Activated naive CD4-positive, alpha-beta T cell (primary cell): ENCODE measurements at places on chromosomes 6 and 20.

DNA sequence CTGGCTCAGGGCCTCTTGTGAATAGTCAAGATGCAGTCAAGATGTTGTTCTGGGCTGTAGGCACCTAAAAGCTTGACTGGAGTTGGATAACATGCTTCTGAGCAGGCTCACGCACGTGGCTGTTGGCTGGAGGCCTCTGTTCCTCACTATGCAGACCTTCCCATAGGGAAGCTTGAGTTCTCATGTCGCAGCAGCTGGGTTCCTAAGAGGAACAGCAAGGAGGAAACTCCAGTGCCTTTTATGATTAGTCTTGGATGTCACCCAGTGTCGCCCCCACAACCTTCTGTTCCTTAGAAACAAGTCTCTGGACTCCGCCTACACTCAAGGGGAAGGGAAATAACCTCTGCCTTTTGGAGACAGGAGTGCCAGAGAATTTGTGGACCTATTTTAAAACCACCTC lies 210.7 kb downstream of the BCAS1 start:
- no peak for DNase-seq

DNA sequence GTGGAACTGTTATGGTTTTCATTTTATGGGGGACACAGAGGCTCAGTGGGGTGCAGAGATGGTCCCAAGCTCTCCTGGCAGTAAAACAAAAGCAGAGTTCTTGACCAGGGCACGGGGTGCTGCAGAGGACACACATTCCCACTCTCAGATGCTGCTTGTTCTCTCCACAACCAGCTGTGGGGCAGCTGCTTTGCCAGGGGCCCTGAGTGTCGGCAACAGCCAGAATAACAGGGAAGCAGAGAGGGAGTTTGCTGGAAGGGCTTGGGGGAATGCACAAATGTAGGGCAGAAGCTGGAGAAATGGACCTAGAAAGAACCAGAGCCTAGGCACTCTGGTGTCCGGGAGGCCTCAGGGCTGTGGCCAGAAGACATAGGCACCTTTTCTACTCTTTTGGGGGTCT lies 93.7 kb downstream of the CDH26 start:
- no peak for DNase-seq

DNA sequence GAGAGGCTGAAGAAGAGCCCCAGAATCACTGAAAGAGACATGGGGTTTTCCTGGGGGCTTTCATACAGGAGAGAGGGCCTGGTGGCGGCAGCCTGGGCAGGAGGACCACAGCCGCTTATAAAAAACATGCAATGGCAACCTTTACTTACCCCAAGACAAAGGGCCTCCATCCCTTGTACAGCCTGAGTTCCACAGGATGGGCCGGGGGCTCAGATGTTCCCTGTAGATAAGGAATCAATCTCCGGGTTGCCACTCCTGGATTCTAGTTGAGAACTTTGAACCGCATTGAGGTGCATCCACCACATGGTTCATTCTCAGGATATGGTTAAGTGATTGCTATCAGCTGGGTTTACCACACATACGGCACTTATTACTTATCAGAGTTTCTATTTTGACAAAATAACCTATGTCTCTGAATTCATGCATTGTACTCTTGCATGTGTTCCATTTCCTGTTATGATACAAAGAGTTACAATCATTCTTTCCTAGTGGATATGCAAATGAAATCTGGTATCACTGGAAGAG lies 677.6 kb downstream of the KIF16B start:
- DNase-seq: no peak

GRCh38 chr6:137980777-137981176 lies 113.7 kb downstream of the TNFAIP3 start:
- no peak for DNase-seq

- no peak for DNase-seq
These were observed 102.3 kb downstream of the ARHGAP18 start for GRCh38 chr6:129607581-129608186.

DNA sequence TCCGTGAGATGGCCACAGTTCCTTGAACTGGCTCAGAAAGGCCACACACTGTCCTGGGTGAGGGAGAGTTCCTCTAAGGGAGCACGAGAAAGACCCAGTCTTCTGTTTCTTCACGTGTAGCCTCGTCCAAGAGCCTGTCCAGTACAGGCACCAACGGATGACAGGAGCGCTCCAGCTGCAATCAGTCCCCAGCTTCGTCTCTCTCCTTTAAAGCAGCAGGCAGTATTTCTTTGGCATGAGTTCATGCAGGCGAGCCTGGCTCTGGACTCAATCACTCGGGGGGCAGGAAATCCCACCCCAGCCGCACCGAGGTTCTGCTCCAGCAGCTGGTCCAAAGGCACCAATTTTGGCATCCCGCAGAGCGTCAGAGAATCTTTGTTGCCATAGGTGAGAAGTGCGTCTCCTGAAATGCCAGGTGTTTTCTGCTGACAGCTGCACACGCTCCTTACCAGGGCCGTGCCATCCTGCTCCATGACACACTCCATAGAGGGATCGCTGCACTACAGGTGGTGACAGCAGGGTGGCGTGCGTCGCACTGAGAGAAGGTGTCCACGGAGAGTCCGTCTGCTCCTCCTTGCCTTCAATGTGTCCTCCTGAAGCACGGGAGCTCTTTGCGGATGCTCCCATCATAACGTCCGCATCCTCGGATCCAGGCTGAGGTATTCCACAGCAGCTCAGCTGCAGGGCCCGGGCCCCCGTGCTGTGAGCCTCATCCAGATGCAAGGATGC lies 59.6 kb upstream of the AFDN start:
- no peak for DNase-seq

DNA sequence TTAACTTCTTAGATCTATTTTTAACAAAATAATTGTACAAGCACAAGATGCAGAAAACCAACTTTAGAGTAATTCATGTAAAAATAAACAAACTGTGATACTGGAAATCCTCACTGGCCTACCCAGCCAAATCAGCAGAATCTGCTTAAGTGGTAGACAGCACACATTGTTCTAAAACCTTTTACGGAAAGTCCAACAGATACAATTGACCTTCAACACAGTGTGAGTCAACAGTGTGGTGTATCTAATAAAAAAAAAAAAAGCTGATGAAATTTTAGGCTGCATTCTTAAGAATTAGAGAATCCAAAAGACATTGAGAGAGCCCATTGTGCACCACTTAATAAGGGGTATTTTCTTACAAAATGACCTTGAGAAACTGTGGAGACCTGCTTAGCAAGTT lies 174.5 kb downstream of the COL21A1 start:
- DNase-seq: no peak

- no peak for DNase-seq
These were observed 144.2 kb downstream of the BTBD9 start for GRCh38 chr6:38495518-38495917.

- no peak for DNase-seq
These were observed 92.0 kb downstream of the CD40 start for GRCh38 chr20:46209930-46210671.

DNA sequence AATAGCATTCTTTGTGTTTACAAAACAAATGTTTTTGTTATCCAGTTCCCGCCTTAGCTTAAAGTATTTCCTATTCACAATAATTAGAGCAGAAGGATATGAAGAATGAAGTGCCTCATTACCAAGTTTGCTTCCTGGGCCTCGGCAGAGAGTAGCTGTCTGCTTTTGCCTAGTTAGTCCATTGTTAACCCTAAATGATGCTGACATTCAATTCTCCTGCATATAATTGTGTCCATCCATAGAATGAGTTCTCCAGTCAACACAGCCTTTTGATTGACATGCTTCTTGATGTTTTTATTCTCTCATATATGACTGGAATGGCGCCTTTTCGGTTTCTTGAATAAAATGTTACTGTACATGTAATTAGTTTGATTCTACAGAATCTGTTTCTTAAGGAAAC lies 100.9 kb downstream of the MYB start:
- no peak for DNase-seq

DNA sequence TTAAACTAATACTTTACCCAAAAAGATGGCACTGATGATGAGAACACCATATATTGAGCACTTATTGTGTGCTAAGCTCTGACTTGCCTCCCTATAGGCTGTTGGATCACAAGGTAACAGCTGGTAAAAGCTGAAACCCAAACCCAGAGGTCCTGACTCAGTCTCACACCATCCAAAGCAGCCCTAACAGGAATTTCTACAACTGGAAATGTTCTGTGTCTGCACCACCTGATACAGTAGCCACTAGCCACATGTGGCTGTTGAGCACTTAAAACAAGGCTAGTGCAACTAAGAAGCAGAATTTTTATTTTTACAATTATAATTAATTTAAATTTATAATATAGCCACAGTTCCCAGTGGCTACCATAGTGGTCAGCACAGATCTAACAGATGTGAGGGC lies 15.6 kb upstream of the MATN4 start:
- DNase-seq: no peak

- no peak for DNase-seq
These were observed 164.3 kb upstream of the RREB1 start for GRCh38 chr6:6943421-6943820.

- no peak for DNase-seq
These were observed 680.4 kb upstream of the GJE1 start for GRCh38 chr6:141452354-141452686.

DNA sequence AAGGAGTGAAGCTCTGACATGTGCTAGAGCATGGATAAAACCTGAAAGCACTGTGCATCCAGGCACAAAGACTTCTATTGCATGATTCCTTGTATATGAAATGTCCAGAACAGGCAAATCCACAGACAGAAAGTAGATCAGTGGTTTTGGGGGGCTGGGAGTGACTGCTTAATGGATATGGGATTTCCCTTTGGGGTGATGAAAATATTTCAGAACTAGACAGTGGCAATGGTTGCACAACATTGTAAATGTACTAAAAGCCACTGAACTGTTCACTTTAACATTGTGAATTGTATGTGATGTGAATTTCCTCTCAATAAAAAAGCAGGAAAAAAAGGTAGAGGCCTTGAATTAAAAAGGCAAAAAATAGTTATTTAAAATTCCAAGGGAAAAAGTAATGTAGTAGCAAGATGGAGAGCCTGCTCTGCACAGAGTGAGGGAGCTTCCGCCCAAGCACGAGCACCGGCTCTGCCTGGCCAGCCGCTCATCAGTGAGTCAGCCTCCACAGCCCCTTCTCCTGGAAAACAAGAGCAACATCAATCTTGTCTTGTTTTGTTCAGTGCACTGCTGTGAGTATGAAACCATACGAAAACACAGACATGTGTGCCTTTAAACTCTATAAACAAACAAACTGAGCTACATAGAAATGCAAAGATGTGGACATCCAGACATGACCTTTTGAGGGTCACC lies 74.6 kb upstream of the THBS2 start:
- no peak for DNase-seq

GRCh38 chr6:168941036-168941435 lies 312.6 kb downstream of the THBS2 start:
- no peak for DNase-seq

- no peak for DNase-seq
These were observed 79.5 kb upstream of the ISM1 start for GRCh38 chr20:13141546-13141945.
